ENCODE measurements at places on chromosomes 4 and X.

DNA sequence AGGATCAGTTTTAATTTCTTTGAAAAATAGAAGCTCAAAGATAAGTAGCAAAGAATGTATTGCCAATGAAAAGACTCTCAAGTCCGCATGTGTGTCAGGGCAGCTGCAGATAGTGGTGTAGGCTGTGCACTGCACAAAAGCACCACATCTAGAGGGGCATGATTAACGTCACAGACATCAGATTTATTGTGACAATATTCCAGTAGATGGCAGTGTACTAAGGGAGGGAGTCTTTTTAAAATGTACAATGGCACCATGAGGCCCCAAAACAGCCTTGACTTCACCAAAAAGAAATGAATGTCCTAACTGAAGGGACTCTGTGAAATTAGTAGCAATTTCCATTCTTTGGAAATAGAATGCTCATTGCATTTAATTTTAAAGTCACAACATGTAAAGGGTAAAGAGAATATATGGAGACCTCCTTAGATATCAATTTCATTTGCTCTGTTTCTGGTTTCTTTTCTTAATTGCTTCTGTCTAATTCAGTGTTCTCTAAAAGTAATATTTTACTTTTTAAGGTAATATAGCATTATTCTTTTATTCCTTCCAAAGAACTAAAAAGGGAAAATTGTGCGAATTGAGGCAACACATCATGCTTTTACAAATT, 98.4 kb downstream of the ZNF827 start:
- DNase-seq, result peak; percentile 5

DNA sequence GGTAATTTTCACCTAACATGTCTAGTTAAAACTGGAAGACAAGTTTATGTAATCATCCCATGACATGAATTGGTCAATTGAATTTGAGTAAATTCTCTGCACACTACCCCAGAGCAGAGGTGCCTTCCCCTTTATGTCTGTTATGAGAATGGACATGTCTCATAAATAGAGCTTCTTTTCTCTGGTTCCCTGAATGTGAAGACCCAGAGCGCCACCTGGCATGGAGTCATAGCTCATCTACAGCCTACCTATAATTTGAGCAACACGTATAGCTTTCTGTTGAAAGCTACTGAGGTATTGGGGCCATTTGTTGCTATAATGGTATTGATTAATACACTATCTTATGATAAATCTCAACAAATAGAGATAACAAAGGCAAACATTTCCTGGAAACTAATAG, 626.5 kb upstream of the GALNTL6 start:
- no peak for DNase-seq

DNA sequence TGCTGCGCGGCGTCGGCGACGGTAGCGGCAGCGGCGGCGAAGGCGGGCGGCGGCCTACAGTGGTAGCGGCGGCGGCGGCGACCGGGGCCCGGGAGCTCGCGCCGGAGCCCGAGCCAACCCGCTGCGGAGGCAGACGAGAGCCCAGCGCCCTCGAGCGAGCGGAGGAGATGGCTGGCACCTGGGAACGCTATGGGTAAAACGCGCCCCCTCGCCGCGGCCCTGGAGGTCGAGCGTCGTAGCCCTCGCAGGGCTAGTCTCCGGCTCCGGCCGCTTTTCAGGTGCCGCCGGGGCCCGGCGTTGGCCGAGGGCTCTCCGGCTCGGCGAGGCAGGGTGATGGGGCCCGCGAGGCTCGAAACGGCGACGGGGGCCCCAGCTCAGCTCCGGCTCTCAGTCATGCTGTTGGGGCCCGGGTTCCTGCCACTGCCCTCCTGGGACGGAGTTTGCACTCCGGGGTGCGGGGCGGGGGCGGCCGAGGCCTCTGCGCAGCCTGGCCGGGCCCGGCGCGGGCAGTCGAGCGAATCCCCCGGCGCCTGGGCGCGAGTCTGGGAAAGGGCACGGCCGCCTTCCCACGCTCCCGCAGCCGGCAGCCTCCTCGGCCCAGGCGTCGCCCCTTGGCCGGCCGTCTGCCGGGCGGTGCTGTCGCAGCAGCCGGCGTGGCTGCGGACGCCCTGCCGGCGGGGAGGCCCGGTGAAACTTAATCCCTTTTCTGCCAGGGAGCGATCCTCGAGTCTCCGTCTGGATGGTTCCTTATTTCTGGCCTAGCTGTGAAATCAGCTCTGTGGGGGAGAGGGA, 768 bp downstream of the MID2 start:
- peak; percentile 37 for DNase-seq

- DNase-seq, result no peak
Measured at GRCh38 chr4:148955564-148956297, 513.5 kb upstream of the NR3C2 start.

DNA sequence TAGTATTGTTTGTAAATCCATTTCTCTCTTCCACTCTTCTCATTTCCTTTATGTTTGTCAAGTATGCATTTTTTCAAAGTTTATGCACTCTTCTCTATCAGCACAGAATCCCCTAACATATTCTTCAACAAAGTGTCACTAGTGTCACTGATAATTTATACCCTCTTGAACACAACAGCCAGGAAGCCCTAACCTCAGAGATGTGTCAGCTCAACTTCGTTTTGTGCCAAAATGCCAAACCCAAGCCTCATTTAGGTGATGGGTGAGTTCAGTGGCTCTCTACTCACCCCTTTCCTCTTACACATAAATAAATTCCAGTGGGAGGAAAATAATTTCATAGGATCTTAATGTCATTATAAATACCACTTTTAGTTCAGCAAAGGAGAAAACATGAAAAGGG, 22.4 kb upstream of the P2RY10 start:
- DNase-seq, result no peak

- no peak for DNase-seq
Measured at GRCh38 chrX:133033010-133033409, 63.9 kb downstream of the USP26 start.

DNA sequence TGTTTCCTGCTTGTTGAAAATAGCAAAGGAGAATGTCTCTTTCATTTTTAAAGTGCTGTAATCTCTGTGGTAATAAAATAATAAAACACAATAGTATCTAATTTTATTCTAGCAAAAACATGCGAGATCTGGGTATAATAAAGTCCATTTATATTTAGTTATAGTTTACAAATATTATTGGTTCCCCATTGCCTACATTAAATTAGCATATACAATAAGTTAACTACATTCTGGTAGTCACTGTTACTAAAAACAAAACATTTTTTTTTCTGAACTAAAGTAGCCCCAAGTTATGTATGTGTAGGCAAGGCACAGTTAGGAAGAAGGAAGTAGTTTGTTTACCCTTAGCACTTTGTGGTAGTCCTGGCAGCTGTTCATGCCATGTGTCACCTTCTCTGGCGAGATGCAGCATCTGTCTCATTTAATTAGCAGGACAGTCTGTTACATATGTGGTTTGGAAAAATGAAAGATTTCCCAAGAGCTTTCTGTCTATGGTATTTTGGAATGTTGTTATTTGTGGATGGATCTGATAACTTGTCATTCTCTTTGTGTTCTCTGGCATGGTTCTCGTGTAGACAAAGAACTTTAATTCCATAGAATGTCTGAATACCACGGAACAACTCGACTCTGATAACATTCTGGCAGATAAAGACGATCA, 231.3 kb upstream of the PITX2 start:
- DNase-seq, result no peak

GRCh38 chrX:41087201-41087600, 2.0 kb downstream of the USP9X start:
- DNase-seq, result no peak

DNA sequence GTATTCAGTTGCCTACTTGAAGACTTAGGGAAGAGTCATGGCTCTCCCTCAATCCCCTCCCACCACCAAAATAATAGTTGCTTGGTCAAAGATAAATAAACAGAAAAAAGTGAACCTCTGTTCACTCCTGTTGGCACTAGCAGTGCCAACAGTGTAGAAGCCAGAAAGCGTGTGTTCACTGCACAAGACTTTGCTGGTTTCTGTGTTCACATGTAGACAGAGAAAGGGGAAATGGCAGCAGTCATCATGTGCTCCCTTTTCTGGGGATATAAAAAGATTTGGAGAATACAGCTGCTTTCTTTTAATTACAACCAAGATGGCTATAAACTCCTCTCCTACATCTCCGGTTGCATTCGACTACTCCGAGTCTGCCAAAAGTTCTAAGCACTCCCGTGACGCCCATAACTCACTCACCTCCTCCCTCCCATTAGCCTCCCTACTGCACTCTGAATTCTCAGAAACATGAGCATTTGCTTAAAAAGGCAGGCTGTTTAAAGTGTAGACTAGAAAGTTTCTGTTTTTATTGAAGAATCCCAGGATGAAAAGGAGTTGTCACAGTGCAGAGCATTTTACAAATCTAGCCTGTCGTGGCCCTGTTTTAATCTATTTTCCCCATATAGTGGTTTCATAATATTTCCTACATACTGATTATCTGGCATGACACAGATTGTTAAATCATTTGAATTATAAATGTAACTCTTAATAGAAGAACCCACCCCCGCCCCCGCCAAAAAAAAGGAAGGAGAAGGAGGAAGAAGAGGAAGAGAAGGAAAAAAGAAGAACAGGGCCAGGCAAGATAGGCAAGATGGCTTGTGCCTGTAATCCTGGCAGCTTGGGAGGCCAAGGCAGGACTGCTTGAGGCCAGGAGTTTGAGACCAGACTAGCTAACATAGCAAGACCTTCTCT, 16.7 kb downstream of the LGI2 start:
- no peak for DNase-seq

DNA sequence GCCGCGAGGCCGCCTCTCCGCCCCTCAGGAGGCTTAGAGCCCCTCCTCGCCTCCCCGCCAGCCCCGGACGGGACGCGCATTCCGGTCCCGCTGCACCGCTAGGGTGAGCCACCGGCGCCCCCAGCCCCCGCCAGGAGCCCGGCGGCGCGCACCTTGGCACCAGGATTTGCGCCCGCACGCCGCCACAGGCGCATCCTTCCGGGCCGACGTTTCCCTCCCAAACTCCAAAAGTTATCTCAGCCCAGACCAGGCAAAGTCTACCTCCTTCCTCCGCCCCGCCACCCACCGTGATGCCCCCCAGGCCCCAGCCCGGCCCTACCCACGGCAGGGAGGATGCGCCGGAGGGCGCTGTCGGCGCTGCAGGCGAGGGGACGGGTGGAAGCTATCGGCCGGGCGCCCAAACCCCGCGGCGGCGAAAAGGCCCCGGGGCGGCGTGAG, 538 bp downstream of the SCML2 start:
- peak; percentile 45 for DNase-seq

- DNase-seq, result no peak
Measured at GRCh38 chr4:119626420-119626819, 2.2 kb downstream of the PDE5A start.

DNA sequence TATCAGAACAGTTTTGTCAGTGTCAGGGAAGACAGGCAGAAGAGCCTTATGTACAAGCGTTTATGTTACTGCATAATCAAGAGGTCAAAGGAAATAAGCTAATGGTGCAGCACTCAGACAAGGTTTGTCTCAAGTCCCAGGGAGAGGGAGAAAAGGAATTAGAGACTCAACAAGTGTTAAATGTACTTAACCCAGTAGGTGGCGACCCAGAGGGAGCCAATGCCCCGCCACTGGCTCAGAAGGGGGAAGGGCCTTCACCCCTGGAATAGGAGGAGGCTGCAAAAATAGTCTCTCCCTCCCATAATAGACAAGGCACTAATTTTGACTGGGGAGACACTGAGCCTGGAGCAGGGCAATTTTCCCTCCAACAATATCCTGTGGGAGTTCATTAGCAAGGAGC, 14.1 kb upstream of the PAPSS1 start:
- DNase-seq, result no peak

DNA sequence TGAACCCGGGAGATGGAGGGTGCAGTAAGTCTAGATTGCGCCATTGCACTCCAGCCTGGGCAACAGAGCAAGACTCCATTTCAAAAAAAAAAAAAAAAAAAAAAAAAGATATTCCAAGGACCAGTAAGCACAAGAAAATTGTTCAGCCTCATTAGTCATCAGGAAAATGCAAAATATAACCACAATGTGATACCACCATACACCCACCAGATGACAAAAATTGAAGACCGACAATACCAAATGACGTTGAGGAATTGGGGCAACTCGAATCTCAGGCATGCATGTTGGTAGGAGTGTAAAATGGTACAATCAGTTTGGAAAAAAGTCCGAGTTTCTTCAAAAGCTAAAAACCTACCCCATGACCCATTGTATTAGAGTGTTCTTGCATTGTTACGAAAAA, 130.2 kb upstream of the FAM9B start:
- DNase-seq, result no peak

DNA sequence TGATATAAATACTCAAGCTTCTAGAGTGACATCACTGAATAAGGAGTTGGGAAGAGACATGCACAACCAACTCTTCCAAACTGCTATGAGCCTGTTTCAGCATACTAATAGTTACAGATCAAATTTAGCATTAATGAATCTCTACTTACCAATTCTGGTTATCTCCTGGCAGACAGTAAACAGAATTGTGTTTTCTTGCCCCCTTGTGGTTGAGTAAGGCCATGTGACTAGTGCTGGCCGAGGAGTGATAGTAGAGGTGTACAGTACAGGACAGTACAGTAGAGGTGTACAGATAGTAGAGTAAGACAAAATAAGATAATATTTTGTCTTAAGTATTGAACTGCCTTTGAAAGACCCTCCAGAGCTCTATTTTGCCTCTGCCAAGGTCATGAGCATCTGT, 681.4 kb downstream of the GABRG1 start:
- no peak for DNase-seq

DNA sequence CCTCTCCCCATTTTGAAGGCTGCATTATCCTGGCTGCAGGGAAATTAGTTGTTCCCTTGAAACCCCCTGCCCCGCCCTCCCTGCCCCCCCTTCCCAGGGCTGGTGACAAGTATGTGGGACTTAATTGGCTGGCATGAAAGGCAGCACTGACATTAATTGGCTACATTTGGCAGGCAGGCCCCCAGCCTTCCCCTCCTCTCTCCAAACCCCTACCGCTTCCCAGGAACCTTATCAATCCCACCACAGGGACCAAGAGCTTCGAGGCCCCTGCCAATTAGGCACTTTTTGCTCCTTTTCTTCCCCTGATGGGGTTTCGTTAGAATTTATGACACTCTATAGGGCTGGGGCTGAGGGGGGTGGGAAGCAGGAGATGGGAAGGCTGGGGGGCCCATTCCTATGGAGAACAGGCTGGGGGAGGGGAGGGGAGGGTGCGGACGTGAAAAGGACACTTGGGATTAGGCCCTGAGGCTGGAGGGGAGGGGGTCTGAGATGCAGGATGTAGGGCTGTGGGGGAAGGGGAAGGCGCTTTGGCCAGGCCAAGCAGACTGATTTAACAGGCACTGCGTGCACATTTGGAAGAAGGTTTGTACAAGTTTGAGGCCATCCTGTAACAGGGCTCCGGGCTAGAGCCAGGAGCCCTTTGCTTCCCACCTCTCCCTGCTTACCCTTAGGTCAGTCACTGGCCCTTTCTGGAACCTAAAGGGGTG, 52.2 kb downstream of the EFNB1 start:
- no peak for DNase-seq

DNA sequence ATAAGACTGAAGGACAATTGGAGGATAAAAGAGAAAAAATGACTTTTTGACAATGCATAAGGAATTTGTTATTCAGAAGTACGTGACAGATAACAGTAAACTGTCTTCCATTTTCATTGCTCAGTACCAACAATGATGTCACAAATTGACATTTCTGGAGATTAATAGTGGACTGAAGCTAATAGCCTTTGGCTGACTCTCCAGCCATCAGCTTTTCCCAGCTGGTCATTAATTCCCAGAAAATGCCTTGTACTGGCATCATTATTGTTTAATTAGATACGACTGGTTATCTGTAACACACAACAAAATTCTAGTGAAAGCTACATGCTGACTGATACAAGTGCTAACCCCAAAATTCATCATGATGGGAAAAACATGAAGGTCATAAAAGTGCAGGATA, 147.9 kb upstream of the FGF13 start:
- no peak for DNase-seq

All from NCI-H345 (cell line).